ENCODE measurements at places on chromosomes 13 and 19.

- DNase-seq = no peak
These were observed 42.6 kb upstream of the ZNF507 start for GRCh38 chr19:32302778-32303177.

GRCh38 chr13:33125821-33126570 lies 109.8 kb downstream of the KL start:
- peak; percentile 18 for DNase-seq

- peak; percentile 54 for DNase-seq
These were observed 877 bp upstream of the N4BP2L1 start for GRCh38 chr13:32428581-32429432.

DNA sequence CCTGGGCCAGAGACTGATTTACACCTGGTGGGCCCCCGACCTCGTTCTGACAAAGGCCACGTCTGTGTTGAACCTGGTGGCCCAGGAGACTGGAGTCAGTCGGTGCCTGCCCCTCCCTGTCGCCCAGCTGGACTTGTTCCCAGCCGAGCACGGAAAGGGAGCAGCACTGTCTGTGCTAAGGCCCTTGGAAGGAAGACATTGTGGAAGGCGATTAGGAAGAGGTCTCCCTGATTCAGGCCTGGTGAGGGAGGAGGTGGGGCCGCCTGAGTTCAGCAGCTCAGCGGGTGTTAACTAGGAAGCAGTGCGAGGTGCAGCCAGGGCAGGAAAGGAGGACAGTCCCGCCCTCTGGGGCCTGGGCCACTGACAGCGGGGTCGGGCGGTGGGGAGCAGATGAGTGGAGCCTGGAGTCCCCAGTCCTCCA lies 64.7 kb downstream of the GPR12 start:
- no peak for DNase-seq

DNA sequence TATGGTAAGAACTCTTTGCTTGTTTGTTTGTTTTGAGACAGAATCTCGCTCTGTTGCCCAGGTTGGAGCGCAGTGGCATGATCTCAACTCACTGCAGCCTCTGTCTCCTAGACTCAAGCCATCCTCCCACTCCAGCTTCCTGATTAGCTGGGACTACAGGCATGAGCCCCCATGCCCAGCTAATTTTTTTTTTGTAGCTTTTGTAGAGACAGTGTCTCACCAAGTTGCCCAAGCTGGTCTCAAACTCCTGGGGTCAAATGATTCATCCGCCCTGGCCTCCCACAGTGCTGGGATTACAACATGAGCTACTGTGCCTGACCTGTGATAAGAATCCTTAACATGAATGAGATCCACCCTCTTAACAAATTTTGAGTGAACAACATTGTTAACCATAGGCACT lies 183.9 kb upstream of the TSHZ3 start:
- no peak for DNase-seq

DNA sequence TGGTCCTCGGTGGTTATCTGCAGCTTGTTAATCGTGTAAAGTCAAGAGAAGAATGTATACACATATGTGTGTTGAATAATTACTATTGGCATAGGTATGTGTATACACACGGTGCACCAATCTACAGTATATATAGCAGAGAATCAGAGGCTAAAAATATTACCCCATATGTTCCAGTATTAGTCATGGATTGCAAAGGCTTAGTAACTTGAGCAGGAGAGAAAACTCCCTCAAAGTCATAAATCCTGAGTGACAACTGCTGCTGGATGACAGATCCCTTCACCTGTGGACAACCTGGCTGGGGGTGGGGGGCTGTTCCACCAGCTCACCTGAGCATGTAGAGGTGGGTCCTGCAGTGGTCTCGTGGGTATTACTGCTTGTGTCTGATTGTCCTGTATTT lies 185.0 kb downstream of the ZNF536 start:
- DNase-seq = no peak

- DNase-seq = no peak
These were observed 55.7 kb upstream of the PTPRS start for GRCh38 chr19:5396096-5396939.
